ENCODE measurements at places on chromosomes 7 and 10.

DNA sequence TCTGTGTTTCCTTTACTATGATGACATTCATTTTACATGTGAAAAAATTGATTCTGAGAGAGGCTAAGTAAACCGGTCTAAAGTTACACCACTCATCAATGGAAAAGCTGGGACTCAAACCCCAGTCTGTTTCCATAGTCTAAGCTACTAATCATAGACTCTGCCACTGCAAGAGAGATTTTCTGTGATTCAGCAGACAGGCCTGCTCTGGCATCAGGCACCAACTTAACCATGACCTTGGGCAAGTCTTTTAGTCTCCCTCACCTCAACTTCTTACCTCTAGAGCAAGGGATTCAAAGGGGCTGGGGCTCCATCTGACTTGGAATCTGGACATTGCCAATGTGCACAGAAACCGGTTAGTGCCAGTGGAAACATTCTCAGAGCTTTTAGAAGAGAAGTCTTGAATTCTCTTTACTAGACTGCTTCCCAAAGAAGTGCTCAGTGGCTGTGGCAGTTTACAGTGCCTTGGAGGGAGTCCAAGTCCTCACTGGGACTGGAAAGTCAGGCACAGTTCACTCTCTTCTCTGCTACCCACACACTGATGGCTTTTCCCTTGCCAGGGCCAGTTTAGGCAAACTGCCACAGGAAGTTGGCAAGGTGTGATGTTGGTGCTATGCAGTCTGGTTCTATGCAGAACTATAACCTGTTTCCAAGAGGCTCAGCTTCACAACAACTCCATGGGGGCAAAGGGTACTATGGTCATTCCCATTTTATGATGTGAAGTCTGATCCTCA is 4.5 kb upstream of the BLNK start:
- no peak for DNase-seq

- no peak for DNase-seq
Observed at GRCh38 chr7:123220396-123220795, 20.6 kb upstream of the SLC13A1 start.

DNA sequence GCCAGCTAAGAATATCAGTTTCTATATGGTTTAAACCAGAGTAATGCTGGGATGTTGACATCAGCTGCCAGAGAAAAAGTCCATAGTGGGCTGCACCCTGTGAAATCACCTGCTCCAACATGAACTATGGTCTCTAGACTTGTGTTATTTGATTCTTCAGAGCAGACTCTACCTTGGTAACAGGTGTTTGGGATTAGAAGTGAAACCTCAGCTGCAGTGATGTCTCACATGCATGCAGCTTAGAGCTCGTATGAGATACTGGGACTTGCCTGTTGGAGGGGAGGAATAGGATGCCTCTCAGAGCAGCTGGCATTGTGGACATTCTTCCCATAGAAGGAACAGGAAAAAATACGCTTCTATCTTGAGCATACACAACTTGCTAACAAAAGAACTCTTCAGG is 287.1 kb upstream of the CSTF2T start:
- no peak for DNase-seq

DNA sequence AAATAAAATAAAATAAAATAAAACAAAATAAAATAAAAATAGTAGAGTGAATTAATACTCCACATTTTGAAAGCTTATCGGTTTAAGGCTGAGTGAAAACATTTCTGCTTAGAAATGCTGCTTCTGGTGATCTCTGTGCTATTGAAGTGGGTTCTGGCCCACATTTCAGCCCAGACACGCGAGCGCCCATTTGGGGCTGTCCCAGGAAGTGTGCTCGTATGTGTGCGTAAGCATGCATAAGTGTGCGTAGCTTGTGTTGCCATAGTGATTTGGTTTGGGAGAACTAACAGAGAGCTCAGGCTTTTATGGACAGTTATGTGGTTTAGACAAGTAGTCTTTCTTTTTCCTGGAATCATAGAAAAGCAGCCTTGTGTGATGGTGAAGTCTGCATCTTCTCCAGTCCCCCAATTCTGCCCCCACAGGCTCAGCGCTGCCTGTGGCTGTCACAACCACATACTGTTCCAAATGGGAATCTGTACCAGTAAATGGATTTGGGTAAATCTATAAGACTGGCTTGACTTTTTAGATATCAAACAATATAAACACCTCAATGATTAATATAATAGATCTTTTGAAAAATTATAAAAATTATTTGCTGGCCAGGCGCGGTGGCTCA is 29.8 kb upstream of the PURB start:
- no peak for DNase-seq

- DNase-seq: no peak
Observed at GRCh38 chr10:132373241-132373955, 23.6 kb upstream of the PWWP2B start.

All from AG09319 (cell line).